ENCODE measurements at places on chromosomes 7 and 10. TPM values are rescaled to one million over a fixed set of nuclear protein-coding genes. Genes with fewer than 3 reads are reported as not detected.

GRCh38 chr7:7962851-7963250 is 5.7 kb upstream of the GLCCI1 start:
- no peak for DNase-seq

DNA sequence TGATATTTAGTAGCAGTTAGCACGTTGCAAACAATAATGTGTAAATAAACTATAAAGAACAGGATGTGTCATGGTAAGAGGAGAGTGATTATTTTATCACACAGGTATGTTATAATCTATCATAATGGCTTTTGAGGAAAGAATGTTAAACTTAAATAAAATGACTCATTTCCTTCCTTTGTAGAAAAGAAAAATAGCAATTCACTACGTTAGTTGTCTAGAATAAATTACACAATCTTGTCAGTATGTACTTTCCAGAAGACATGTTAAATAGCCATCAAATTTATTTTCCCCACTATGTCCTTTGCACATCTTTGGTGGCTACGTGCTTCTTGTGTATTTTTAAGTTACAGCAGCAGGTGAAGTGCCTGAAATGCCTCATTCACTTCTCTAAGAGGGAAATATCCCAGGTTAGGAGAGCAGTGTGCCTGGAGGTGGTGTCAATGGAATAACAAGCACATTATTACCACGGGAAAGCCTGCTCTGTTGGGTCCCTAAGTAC is 133.8 kb downstream of the SEMA3A start:
- no peak for DNase-seq

- DNase-seq: no peak
Measured at GRCh38 chr7:137878333-137878961, 31.7 kb upstream of the DGKI start.

DNA sequence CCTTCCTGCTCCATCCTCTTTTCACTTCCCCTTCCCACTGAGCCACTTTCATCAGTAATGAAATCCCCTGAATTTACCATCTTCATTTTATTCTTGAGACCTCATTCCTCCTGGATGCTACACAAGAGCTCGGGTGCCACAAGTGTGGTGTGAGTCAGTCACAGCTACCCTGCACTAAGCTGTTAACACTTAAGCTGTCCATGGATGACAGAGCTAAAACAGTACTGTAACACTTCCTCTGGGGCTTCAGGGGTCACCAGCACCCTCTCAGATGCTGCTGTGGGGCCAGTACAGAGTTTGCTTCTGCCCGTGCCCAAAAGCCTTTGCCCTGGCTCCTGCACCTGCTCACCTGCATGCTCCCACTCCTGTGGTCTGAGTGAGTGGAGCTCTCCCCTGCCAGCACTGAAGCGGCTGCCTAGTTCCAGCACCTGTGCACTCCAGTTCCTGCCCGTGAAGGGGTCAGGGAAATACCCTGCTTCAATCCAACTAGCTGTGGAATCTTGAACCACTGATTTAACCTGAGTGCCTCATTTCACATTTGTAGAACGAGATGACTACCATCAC is 71.9 kb downstream of the POT1 start:
- no peak for DNase-seq

DNA sequence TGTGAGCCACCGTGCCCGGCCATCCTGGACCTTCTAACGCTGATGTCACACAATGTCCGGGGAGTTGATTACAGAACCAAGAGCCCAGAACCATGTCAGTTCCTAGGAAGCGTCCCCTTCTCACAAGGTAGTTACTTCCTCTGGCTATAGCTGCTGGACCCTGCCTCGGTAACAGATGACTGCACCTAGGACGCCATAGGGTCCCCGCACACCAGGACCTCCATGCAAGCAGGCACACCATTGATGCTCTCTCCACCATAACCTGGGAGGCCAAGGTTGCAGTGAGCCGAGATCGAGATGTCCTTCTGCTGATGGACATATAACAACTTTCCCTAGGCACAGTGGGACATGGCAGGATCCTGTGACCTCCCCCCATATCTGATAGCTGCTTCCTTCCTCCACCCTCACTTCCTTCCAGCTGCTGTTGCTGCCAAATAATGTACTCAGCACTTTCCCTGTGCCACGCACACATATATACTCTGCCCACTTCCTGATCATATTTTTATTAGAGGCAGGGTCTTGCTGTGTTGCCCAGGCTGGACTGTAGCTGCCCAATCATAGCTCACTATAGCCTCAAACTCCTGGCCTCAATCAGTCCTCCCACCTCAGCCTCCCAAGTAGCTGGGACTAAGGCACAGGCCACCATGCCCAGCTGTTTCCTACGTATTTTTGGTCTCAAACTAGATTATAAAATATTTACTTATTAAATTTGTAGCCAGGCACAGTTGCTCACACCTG is 3.5 kb upstream of the SNX8 start:
- DNase-seq: no peak

- DNase-seq: no peak
Measured at GRCh38 chr10:35874311-35875015, 232.4 kb upstream of the FZD8 start.

GRCh38 chr7:151242159-151243044 is 6.1 kb downstream of the SMARCD3 start:
- no peak for DNase-seq

DNA sequence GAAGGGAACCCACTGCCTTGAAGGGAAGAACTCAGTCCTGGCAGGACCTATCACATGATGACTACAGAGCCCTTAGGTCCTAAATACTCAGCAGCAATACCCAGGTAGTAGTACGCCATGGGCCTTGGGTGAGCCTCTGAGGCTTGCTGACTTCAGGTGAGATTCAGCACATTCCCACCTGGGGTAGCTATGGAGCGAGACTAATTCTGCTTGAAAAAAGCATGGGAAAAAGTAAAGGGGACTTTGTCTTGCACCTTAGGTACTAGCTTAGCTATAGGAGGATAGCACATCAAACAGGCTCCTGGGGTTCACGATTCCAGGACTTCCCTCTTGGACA is 98.2 kb upstream of the MEOX2 start:
- DNase-seq: no peak

- no peak for DNase-seq
Measured at GRCh38 chr7:128037880-128038619, 6.8 kb upstream of the LRRC4 start.

DNA sequence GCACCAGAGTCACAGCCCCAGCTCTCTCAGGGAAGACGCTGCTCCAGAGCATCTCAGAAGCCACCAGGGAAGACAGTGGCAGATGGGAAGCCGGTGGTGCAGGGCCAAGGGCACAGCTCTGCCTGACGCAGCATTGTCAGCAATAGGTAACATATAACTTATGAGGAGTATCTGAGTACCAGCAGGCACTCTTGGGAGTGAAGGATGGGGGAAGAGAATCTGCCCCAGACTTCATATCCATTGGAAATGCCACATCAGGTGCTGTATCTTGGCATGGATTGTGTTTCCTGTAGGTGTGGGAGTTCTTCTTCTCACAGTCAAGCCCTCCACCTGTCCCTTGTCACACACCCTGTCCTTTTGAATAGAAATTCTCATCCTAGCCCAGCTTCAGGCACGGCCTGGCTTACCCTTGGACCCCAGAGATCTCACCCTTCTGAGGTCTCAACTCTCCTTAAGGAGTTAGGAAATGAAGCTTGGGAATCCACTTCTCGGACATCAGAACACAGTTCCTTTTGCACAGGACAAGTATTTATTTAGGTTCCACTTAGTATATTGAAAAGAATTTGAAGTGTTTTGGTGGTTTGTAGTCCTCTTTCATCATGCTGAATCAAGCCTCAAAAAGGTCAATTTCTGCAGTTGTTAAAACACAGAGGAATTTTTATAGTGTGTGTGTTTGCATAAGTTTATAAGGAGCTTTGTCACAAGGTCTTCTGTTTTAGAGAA is 9.9 kb downstream of the EPDR1 start:
- DNase-seq: no peak

The TASOR2 gene
- 68.7 TPM for total RNA-seq

The ADRA2A gene
- total RNA-seq: not detected

The DOCK1 gene
- total RNA-seq: 0.59 TPM

The AP5Z1 gene
- 41.5 TPM for total RNA-seq

The GPR158 gene
- 0.34 TPM for total RNA-seq

The SRPK2 gene
- total RNA-seq: 54.7 TPM

The RTKN2 gene
- 2.9 TPM for total RNA-seq

The KCNH2 gene
- total RNA-seq: 0.41 TPM

The TMEM72 gene
- total RNA-seq: not detected

The ARMH3 gene
- 19.1 TPM for total RNA-seq

All from activated T-helper 2 cell treated with anti-CD3 and anti-CD28 coated beads, Interferon-gamma antibody, Interleukin-2, Interleukin-4, amounts not matched to agents 10 μg/mL and 5 μg/mL and 100 μg/mL, durations not matched to agents 14 hours and 24 hours and 36 hours (primary cell).